Activated CD4-positive, alpha-beta memory T cell treated with anti-CD3 and anti-CD28 coated beads for 36 hours (primary cell): ENCODE measurements at places on chromosomes 7 and 10. TPM values are rescaled to one million over a fixed set of nuclear protein-coding genes. Genes with fewer than 3 reads are reported as not detected.

- no peak for DNase-seq
Measured at GRCh38 chr7:24784277-24784676, 27.0 kb upstream of the GSDME start.

DNA sequence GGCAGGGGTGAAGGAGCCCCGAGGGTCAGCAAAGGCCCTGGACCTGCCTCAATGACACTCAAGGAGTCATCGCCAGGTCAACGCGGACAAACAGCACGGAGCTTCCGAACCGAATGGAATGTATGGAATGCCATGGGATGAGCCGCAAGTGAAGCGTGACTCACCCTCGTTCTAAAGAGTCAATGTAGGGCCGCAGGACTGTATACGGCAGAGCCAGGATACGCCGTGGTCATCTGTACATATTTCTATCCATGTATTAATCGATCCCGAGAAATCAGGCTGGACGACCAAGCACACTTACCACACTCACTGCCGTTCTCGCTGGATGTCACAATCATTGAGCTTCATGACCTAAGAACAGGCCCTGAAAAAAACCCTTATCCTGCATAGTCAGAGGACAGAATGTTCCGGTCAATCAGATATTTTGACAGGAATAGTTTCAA is 4.3 kb downstream of the SNX8 start:
- DNase-seq, result no peak

DNA sequence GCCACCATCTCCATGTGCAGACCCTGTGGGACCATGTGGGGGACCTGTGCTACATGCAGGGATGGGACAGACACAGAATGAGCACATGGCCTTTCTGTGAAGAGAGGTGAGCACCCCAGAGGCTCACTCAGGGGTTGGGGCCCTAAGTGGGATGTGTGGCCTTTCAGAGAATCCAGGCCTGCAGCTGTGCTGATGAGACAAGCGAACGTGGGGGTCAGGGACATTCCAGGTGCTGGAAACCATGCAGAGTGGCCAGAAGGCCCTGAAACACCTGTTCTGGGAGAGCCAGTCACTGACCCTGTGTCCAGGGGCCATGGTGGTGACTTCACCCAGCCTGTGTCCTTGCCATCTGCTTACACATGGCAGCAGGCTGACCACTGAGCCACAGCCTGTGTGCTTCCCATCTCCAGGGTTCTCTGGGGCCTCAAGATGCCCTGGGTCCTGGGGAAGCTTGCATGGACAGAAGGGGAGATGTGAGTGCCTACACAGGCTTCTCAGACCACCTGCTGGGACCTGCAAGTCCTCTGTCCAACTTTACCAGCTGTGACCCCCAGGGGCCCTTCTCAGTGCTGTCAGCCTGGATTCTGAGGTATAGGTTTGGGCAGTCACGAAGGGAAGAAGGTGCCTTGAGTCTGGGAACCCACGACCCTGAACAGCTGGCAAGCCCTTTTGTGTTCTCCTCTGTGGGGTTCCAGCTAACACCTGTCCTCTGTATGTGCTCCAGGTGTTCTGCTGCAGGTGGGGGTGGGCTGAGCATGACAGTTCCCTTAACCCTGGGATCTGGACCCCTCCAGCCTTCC is 17.6 kb downstream of the RAMP3 start:
- no peak for DNase-seq

GRCh38 chr7:115078851-115079250 is 157.0 kb downstream of the MDFIC start:
- DNase-seq, result no peak

- DNase-seq, result peak; percentile 82
Measured at GRCh38 chr10:101041252-101041761, 10.3 kb downstream of the SFXN3 start.

GRCh38 chr7:136234040-136234439 is 256.9 kb upstream of the MTPN start:
- no peak for DNase-seq

- DNase-seq, result no peak
Measured at GRCh38 chr7:34904987-34905386, 132.3 kb downstream of the DPY19L1 start.

GRCh38 chr7:129845972-129846327 is 106.8 kb downstream of the UBE2H start:
- DNase-seq, result no peak

DNA sequence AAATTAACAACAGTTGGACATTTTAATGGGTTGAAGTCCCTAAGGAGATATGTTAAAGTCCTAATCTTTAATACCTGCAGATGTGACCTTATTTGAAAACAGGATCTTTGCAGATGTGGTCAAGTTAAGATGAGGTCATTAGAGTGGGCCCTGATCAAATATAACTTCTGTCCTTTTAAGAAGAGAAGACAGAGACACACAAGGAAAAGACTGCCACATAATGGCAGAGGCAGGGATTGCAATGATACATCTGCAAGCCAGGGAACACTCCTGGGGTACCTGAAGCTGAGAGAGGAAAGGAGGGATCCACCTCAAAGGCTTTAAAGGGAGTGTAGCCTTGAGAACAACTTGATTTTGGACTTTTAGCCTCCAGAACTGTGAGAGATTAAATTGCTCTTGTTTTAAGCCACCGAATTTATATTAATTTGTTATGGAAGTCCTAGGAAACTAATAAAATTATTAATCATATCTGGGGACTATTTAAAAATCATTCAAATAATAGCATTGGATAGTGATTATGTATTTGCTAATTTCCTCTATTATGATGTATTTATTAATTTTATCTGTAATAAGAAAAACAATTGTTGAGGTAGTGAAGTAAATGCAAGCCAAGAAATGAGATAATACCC is 700.0 kb upstream of the PCDH15 start:
- DNase-seq, result no peak

DNA sequence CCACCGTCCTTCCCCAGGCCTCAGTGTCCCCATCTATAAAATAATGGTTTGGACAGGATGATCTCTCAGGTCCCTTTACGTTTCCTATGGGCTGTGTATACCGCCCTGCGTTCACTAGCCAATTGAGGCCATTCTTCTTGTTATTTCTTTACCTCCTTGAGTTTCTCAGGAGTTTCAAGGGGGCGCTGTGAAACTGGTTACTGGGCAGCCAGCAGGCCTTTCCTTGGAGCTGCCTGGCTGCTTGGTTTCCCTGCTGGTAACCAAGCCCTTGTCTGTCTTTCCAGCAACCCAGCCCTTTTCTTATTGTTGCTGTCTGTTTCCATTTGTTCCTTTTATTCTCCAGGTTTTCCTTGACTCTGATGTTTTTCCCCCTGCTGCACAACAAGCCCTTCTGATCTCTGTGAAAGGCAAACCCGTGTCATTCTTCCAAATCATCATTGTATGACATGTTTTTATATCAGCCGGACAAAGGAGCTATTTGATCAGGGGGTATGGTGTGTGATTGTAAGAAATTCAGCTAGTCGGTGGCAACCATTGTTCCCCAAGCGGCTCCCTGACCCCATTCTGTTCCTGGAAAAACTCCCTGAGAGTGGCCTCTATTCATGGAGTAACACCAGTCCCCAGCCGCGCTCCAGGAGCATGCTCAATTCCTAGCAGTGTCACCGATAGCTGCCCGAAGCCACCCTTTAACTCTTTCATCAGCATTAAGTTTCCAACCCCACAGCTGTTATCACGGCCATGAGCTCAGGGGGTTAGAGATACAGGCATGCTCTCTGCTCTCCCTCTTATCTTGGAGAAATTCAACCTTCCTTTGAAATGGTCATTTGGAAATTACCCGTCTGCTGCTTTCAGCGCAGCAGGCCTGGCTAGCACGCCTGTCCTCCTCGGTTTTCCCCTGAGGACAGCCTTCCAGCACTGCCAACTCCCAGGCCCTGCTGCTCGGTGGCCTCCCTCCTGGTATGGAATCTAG is 26.6 kb downstream of the FGF8 start:
- DNase-seq, result no peak

DNA sequence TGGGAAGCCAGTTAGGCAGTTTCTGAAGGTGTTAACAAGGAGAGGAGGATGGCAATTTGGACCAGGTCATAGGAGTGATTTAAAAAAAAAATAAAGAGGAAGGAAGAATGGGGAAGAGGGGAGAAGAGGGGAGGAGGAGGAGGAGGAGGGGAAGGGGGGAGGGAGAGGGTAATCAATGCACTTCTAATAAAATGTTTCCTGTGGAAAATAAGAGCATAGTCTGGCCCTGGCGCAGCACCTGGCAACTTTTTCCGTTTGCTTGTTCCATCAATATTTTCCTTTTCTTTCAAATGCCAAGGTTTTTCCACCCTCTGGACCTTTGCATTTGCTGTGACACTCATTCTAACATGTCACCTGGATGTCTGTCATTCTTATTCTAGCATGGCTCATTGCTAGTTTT is 308.2 kb downstream of the PPP1R3A start:
- DNase-seq, result no peak

DNA sequence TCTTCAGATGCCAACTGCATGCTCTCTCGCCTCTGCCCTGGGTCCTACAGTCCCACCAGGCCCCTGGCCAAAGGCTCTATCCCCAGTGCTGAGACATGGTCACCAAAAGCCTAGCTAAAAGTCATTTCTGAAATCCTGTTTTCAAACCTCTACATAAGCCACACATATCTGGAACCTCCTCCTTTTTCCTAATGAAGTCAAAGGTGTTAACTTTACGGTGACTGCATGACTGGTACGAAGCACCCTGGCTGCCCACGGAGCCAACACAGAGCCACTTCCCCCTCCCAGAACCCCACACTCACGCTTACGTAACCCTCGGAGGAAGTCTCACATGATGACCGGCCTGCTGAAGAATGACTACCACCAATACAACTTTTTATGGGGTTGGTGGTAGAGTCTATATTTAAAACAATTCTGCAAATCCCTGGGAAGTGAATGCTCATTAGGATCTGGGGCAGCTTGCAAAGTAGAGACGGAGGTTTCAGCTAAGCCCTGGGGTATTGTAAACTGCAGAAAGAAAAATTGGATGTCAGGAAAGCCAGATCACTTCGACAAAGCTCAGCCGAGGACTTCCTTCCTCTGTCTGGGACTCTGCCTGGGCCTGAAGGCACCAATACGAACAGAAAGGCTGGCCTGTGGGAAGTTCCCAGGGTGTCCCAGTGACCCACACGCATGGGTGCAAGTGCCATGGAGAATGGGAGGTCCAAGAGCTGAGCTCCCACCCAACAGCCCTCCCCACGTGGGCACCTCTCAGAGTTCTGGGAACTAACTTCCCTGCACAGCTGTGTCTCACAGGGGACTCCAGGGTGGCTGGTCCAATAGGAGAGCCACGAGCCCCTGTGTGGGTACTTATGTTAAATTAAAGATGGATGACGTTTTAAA is 50.7 kb downstream of the PDGFA start:
- peak; percentile 40 for DNase-seq

DNA sequence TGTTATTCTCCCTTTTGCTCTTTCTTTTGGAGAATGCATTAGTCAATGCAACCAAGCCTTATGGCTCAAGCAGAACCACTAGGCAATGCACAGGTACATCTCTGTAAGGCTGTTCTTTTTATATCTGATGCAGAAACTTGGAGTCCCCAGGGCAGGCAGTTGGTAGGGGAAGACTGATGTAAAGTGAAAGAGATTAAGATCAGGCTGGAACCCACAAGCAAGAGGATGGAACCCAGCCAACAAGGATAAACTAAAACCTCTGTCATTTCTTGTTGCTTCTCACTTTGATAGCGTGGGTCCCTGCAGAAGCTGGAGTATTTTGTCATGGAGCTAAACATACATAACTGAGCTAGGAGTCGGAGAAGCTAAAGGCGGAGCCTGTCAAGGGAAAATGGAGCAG is 142.9 kb downstream of the GPAM start:
- no peak for DNase-seq

DNA sequence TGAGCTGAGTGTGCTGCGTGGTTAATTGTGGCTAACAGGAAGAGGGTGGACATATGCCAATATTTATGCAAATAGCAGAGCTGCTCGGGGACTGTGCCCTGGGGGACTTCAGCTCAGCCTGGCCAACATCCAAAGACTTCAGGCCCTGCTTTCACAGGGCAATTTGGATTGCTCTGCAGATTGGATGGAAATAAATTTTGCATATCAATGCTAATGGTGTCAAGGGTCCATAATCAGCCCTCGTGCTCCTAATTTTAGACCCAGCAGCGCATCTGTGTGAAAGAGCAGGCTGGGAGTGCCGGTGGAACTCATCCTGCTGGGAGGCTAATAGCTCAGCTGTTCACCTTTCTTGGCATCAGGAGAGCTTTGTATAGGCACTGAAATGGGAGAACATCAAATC is 270.1 kb downstream of the TCERG1L start:
- DNase-seq, result no peak

DNA sequence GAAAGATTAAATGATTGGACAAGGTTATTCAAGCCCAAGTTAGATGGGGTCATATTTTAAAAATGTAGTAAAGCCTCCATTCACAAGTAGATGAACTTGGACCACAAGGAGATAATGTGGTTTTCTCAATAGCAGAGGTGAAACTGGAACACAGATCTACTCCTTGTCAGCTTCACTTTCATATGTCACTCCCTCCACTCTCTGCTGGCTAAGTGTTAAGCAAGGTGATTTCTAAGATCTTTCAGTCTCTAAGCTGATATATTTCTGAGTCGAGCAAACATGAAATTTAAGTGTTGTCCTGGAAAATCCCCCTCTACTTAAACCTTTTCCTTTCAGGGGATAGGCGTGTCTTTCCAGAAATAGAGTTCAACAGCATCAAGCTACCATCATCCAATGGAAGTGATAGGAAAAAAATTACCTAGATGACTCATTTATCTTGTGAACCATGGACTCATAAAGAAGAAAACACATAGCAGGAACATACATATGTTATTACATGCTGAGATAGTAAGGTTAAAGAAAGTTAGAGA is 275.0 kb downstream of the PTEN start:
- DNase-seq, result no peak

DNA sequence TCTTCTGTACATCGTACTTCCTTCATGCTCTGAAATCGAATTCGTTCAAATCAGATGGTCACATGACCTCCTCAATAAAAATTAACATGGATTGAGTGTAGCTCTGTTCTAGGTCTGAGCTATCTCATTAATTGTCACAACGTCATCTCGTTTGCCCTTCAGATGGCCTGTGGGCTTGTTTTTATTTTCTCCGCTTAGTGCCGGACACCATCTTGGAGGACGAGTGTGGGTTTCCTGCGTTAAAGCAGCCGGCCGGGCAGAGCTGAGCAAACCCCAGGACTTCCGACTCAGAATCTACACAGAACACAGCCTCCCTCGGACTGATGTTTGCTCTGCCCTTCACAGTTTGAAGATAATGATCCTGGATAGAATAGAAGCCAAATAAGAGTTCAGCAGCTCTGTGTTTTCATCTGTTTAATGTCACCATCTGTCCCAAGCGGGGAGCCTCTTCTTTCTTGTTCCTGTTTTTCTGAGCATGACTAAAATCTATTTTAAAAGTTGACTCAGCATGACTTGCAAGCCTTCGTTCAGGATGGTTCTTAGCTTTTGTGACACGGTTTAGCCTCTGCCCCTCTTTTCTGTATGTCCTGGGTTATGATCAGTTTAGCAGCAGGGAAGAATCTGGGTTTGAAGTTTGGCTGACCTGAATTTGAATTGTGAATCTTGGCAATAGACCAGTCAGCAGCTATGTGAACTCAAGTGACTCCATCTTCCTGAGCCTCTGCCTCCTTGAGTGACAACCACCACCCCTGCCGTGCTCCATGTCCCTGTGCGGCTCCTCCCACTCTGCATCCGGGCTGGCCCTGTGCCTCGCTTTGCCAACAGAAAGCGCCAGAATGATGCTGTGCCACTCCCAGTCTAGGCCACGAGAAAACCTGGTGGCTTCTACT is 30.6 kb upstream of the GALNTL5 start:
- peak; percentile 56 for DNase-seq

GRCh38 chr7:99272476-99273045 is at the start of gene MYH16:
Gene MYH16 (plus strand): TSS chr7:99272839.
- no peak for DNase-seq

- DNase-seq, result no peak
Measured at GRCh38 chr10:81177651-81178244, 640.0 kb downstream of the SH2D4B start.

The RHOBTB1 gene
- total RNA-seq, result not detected

The WDR86 gene
- 0.17 TPM for total RNA-seq

The PPP1R9A gene
- total RNA-seq, result not detected

The ANXA8L1 gene
- total RNA-seq, result not detected
